ENCODE measurements at places on chromosomes 3 and 15. TPM values are rescaled to one million over a fixed set of nuclear protein-coding genes. Genes with fewer than 3 reads are reported as not detected.

Gene CHRM5
- total RNA-seq: not detected

GRCh38 chr3:180530276-180530675, 71.7 kb upstream of the TTC14 start:
- DNase-seq: no peak

Gene VWA5B2
- not detected for total RNA-seq

GRCh38 chr3:25510797-25511196, 82.7 kb downstream of the RARB start:
- DNase-seq: no peak

Gene RAD51
- 11.4 TPM for total RNA-seq

Gene SMCO1
- total RNA-seq: not detected

Gene AMIGO3
- total RNA-seq: 3.8 TPM

DNA sequence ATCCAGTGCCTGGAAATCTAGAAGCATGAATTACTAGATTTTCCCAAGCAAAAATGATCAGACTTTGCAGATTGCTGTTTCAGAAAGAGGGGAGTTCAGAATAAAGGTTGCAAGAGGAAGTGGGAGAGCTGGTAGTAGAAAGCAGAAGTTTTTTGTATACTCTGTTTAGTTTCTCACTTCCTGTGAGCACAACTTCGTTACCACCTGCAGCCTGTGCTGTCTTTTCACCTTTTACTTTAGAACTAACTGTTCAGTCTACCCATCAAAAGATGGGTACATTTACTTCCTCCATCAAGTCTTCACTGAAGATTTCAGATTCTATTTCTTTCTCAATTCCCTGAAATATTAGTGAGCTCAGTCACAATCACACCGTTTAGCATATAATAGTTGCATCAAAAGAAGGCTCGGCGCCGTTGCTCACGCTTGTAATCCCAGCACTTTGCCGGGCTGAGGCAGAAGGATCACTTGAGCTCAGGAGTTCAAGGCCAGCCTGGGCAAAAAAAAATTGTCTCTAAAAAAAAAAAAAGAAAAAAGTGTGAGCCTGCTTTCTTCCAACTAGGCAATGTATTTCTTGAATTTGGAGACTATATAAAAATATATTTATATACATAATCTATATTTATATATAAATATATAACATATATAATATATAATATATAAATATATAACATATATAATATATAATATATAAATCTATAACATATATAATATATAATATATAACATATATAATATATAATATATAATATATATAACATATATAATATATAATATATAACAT, 1.8 kb upstream of the CEP97 start:
- peak; percentile 61 for DNase-seq
